ENCODE measurements at places on chromosomes 2 and 18.

- DNase-seq: no peak
Observed at GRCh38 chr2:109446278-109447131, 167.3 kb downstream of the SEPTIN10 start.

DNA sequence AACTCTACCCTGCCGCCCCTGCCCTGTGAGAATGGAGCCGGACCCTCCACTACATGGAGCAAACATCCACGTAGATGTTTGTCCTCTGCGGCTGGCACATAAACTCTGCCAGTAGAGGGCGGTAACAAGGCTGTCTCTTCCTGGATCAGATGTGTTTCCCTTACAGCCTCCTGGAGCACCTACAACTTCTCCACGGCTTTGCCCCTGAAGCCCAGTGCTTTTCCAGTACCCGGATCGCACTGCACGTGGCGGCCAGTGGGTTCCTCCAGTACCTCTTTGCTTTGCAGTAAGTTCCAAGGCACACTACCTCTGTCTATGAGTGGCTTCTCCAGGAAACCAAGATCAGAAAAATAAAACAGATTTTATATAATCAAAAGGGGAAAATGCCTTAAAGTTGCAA lies 651.3 kb downstream of the DCDC2C start:
- DNase-seq: no peak

DNA sequence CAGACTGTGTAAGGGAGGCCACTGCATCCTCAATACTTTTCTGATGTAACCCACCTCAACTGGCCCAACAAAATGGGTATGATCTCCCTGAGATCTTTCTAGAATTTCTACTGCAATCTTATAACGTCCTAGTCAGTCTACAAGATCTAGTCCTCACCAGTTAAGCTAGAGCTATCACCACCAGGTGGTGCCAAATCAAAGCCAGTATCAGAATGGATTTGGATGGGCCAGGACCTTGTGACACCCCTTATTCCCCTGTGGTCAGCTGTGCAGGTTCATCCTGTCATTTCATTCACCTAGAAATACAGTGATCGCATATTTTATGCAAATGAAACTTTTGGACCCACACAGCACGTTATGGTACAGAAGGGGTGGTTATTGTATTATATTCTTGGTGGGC lies 90.3 kb downstream of the OLA1 start:
- DNase-seq: no peak

GRCh38 chr18:26526128-26526965 lies 22.0 kb downstream of the KCTD1 start:
- DNase-seq: peak; percentile 79

DNA sequence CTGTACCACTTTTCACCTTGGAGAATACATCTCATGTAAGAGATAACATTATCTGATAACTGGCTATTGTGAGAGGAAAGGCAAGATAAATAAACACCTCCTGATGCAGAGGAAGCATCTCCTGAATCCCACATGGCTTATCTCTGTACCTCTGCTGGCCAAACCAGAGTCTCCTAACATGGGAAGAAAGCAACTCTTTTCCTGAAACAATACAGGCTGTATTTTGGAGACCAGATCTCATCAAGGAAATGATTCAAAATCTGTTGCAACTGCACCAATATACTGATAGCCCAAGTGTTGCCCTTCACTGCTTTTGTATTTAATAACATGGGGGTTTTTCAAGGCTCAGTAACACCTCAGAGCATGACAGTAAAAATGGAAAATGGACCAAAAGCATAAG lies 106.9 kb downstream of the MREG start:
- DNase-seq: no peak

DNA sequence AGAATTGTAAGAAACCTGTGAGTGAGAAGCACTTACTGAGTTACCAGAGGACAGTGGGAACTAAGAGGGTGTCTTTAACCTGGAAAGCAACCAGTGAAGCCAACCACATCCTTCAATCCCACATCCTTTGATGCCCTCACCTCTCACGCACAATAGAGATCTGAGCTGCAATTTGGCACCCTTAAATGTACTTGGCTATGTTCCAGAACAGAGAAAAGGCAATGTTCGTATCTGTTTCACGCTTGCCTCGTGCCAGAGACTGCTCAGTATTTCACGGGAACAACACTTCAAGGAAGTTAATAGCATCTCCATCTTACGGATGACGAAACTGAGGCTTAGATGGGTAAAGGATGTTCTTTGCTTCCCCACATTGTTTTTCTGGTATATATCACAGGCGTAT lies 167.4 kb downstream of the DPP10 start:
- no peak for DNase-seq

All from esophagus muscularis mucosa (tissue), 4 donors.